ENCODE measurements at places on chromosomes 2 and 18.

GRCh38 chr2:205681401-205682238, 681 bp upstream of the NRP2 start:
- no peak for DNase-seq

DNA sequence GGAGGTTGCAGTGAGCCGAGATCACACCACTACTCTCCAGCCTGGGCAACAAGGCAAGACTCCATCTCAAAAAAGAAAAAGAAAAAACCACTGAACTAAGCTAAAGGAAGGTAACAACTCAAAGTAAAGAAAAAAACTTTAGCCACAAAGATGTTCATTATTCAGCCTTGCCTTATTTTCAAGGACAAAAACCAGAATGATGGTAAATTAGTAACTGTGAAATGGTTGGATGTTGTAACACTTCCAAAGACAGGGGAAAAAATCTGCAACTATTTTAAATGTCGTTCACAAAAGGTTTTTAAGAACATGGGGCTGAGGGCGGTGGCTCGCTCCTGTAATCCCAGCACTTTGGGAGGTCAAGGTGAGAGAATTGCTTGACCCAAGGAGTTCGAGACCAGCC, 10.1 kb downstream of the ADAM17 start:
- DNase-seq, result no peak

GRCh38 chr18:69898241-69898861, 49.3 kb downstream of the CD226 start:
- no peak for DNase-seq

- DNase-seq, result no peak
Measured at GRCh38 chr2:69211686-69212085, 175.3 kb downstream of the GFPT1 start.

GRCh38 chr2:101295895-101296294, 12.6 kb downstream of the RNF149 start:
- DNase-seq, result no peak

- DNase-seq, result no peak
Measured at GRCh38 chr2:131641414-131642206, 113.9 kb downstream of the CCDC74A start.

- DNase-seq, result no peak
Measured at GRCh38 chr2:173062801-173063200, 12.8 kb upstream of the MAP3K20 start.

DNA sequence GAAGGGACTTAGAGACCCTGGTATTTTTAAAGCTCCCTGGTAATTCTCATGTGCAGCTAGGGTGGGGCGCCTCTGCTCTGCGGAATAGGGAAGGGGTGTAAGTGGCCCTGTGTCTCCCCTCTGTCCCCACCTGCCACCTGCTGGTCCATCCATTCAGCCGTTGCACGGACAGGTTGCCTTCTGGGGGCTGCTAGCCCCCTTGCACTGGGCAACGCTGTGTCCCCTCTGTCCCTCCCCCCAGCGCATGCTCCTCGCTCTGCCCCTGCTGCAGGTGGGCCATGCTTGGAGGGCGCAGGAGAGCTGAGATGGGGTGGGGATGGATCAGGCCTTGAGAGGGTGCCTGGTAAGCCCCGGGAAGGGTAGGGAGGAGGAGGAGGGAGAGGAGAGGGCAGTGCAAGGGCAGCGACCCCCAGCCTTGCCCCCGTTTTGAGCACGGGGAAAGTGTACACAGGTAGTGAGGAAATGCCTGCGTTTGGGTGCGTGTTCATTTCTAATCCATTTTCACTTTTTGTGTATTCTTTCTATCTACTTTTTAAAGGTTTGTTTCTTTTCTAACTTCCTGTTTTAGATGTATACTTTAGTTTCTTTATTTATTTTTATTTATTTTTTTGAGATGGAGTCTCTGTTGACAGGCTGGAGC, 23.9 kb downstream of the RRM2 start:
- DNase-seq, result no peak

GRCh38 chr18:62583376-62583775, 60.6 kb downstream of the ZCCHC2 start:
- no peak for DNase-seq

- no peak for DNase-seq
Measured at GRCh38 chr2:137771064-137771463, 193.2 kb upstream of the HNMT start.

GRCh38 chr2:203720915-203721672, 14.7 kb downstream of the CD28 start:
- DNase-seq, result no peak

DNA sequence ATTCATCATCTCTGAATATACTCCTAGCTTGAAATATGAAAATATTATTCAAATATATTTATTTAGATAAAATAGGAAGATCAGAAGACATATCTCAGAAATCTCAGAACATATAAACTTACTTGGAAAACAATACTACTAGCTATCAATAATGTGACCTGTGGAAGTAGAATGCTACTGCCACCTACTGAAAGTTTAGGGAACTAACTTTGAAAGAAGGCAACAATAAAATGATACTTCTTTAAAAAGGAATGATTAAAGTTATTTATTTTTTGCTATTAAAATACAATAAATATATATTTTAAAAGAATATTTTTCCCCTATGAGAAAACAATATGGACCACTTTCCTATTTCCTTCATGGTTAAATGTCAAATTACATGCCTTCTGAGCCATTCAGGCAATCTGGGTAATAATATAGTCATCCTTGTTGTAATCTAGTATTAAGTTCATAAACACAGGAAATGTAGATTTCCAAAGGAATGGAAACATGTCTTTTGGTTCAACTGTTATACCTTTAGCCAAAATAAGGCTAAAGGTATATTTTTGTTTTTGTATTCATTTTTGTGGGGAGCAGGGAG, 26.0 kb downstream of the ACADL start:
- no peak for DNase-seq

GRCh38 chr2:197296835-197297234, 13.7 kb downstream of the ANKRD44 start:
- DNase-seq, result no peak

GRCh38 chr2:227860221-227860641, 11.2 kb upstream of the DAW1 start:
- no peak for DNase-seq

GRCh38 chr2:159185401-159186130, 100.9 kb downstream of the WDSUB1 start:
- DNase-seq, result no peak
